Right forelimb (tissue), 1 donor: ENCODE measurements at places on chromosomes 1 and 21.

DNA sequence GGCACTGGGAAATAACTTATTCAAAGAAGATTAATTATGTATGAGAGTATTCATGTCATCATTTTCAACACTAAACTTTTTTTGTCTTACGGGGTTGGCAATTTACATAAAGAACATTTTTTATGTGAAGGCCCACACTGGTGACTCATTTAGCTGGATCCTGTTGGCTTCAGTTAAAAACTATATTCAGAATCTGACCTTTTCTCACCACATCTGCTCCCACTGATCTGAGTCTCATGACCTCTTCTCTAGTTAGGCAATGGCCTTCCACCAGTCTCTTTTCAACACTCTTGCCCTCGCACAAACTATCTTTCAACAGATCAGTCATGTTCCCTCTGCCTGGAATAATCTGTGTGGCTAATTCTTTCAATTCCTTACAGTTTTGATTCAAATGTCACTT lies 53.4 kb downstream of the TMPRSS15 start:
- DNase-seq, result no peak

- no peak for DNase-seq
Measured at GRCh38 chr21:31670070-31670469, 10.6 kb downstream of the SOD1 start.

GRCh38 chr21:45818276-45818903 lies 163.2 kb upstream of the COL6A1 start:
- peak; percentile 33 for DNase-seq

DNA sequence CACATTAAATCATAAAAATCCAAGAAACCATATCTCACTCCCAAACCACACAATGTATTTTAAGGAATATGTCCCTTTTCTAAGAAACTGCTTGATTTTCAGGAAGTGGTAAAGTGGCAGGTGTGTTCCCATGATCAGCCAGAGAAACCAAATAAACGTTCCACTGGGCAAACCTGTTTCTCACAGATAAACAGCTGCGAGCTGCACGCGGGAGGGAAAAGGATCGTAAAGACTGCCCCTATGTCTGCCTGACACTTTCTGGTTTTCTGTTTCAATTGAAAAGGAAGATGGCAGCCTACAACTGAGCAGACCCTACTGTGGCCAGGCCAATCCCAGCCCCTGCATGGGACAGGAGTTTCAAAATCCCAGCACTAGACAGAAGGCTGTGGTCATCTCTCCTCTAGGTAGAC lies 36.6 kb downstream of the HIVEP3 start:
- no peak for DNase-seq

DNA sequence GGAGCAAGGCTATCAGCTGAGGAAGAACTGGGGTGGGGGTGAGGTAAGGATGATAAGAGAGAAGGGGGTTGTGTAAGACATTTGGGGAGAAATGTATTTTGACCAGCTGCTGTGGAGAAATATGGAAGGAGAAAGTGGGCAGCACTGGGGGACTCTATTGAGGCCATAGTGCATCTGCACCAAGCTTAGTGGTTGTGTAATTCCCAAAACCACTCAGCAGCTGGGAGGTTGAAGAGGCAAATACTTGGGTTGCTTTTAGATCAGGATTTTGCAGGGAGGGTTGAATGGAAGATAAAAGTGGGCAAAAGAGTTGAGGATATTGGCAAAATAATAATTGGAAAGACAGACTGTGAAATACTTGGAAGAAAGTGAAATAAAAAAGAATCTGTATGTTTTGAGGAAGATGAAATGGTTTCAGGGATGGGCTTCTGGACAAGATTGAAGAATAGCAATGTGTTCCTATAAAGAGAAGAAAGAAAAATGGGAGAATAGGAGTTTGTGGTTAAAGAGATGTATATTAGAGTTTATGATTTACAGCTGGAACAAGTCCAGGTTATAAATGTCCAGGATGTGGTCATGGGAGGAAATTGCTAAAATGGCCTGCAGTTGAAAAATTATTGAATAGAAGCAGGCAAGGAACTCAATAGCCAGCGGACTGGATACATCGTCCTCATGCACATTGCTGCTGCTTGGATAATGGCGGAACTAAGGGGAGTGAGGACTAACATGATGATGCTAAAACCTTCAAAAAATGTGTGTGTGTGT lies 162.7 kb downstream of the DNM3 start:
- DNase-seq, result no peak

DNA sequence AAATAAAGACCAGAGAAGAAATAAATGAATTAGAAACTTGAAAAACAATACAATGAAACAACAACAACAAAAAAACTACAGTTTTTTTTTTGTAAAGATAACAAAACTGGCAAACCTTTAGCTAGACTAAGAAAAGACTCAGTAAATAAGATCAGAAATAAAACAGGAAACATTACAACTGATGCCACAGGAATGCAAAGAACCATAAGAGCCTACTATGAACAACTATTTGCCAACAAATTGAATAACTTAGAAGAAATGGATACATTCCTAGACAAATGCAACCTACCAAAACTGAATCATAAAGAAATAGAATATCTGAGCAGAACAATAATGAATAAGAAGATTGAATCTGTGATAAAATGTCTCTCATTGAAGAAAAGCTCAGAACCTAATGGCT lies 742.0 kb downstream of the ADGRL2 start:
- no peak for DNase-seq

- no peak for DNase-seq
Measured at GRCh38 chr1:63651161-63651701, 58.0 kb downstream of the PGM1 start.

GRCh38 chr1:235901461-235901860 lies 34.8 kb upstream of the LYST start:
- DNase-seq, result no peak

- no peak for DNase-seq
Measured at GRCh38 chr1:175480343-175480822, 263.0 kb downstream of the TNR start.

DNA sequence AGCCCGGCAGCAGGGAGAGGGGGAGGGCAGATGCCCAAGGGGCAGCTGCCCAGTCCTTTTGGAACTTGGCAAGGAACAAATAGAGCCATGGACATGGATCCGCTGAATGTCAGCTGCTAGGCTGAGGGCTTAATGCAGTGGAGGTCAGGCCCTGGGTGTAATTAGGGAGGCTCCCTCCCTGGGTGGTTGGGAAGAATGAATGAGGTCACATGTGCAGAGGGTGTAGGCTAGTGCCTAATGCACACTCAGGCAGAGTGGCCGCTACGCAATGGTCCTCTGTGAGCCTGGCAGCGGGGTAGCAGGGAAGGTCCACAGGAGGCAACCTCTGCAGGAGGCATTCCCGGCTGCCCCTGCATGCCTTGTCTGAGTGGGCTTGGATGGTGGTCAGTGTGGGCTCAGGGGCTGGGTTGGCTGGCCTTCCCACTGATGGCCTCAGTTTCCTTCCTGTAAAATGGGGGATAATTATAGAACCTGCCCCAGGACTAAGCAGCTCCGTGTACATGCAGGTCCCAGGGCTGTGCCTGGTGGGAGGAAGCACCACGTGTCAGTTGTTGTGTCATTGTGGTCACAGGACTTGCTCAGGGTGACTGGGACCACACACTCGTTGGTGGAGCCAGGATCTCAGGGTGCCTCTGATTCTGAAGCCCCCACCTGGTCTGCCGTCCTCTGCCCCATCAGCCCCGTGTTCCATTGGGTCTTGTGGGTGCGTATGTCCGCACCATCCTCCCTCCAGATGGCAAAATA lies 81.6 kb upstream of the ACTL8 start:
- DNase-seq, result no peak
